ENCODE measurements at places on chromosomes 1 and 21.

GRCh38 chr21:36079671-36080070, 9.8 kb downstream of the CBR1 start:
- DNase-seq = no peak

GRCh38 chr1:115677182-115677555, 35.4 kb downstream of the VANGL1 start:
- DNase-seq = no peak

GRCh38 chr1:87121711-87122163, 206.9 kb upstream of the LMO4 start:
- DNase-seq = no peak

DNA sequence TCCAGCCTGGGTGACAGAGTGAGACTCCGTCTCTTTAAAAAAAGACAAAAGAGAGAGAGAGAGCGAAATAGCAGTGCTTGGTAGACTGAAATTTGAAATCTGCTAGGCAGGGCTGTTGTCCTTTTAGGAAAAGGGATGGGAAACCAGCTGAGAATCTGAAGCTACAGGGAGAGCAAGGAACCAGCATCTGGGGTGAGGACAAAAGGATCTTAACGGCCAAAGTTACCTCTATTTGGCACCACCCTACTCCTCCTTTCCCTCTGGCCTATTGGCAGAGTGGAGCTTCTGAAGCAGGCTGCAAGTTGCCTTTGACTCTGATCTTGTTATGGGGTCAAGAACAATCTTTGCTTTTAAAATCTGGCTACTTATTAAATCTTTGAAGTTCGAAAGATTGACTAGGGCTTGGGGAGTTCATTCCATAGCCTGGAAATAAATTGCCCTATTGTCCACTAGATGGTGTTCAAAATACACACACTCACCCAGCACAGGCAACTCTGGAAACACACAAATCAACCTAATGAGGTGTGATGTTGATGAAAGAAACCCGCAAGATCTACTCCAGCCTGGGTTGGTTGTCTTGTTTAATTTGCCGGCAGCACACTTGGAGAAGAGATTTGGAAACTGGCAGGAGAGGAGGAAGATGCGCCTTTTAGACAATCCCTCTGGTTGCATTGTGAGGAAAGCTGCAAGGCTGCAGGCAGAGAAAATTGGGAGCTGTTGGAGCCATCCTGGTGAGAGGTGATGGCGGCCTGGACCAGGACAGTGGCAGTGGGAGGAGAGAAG, 16.5 kb upstream of the PARP1 start:
- DNase-seq = no peak

GRCh38 chr1:154968731-154969130, 1.8 kb downstream of the SHC1 start:
- DNase-seq = no peak

DNA sequence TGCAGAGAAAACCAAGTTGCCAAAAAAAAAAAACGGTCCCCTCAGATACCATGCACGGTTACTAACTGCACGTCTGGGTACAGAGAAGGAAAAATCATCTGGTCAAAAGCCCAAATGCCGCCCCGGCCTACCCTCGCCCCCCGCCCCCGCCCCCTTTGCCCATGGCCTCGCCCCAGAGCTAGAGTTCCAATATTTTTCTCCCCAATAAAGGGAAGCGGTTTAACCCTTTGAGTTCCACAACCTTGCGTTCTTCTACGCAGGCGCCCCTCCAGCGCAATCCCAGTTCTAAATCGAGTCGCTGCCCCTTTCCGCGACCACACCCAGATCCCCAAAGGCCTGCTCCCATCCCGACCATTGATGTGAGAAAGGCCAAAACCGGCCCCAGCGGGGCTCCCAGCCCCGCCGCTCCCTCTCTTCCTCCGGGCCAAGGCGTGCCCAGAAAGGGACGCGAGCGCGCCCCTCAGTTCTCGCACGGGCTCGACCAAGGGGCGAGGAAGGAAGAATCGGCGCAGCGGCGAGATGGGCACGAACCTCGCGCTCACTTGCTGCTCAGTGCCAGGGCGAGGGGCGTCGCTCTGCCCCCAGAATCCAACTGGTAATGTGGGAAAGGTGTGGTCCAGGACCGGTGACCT, 797 bp downstream of the WDR47 start:
- DNase-seq = peak; percentile 52

DNA sequence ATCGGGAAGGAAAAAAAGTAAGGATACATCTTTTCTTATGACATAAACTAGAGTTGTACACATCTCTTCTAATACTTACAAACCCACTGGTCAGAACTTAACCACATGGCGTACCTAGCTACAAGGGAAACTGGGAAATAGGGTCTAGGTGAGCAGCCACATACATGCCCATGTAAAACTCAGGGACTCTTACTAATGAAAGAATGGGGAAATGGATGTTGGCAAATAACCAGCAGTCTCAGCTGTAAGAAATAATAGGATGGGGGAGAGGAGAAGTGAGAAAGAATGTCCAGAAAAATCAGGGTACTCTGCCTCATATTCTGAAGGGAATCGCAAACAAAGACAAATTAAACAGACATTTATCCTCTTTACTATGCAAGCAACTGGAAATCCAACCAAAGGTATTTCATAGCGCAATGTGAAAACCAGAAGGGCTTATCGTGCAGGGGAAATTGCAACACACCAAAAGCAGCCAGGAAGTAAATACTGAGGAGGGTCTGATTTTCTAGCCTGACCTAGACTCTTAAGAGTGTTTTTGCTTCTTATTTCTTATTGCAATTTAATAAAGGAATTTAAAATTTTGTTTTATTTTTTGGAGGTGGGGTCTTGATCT, 17.5 kb downstream of the GTF2B start:
- no peak for DNase-seq

DNA sequence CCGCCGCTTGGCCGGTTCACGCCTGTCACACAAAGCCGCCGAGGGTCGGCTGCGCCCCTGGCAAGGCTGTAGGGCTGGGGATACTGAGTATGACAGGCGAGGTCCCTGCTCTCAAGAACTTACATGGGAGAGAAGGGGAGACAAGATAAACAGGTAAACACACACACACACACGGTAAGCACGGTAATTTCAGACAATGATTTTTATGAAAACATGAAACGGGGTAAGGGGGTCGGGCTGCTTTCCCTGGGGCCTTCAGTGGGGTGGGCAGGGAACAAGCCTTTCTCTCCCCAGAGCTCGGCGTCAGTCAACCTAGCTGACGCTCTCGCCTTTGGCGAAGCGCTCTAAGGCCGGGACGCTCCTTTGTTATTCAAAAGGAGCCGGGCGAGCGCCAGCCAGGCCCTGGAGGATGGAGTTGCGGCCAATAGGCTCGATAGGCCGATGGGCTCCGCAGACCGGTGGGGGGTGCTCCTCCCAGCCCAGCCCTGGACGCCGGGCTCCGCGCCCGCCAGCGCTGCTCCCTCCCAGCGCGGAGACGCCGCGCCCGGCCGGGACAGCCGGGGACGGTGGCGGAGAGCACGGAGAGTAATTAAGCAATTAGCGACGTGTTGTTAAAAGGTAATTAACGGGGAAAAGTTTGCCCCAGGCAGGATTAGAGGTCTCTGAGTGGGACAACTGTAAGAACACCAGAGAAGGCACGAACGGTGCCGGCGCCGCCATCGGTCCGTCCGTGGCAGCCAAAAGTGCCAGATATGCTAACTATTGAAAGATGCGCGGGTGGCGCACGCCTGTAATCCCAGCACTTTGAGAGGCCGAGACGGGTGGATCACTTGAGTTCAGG, 950 bp upstream of the INKA2 start:
- no peak for DNase-seq

DNA sequence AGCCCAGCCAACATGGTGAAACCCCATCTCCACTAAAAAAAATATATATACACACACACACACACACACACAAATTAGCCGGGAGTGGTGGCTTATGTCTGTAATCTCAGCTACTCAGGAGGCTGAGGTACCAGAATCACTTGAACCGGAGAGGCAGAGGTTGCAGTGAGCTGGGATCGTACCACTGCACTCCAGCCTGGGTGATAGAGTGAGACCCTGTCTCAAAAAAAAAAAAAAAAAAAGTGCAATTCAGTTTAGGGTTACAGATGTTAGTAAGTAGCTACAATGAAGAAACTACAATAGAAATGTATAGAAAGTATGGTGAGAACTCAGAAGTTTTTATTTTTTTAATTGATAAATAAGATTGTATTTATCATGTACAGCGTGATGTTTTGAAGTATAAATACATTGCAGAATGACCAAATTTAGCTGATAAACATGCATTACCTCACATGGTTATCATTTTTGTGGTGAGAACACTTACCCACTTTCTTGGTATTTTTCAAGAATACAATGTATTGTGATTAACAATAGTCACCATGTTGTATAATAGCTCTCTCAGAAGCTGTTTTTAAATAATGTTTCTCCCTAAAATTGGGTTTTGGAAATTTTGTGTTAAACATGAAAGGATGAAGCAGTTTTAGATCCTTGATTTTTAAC, 17.9 kb downstream of the KDM1A start:
- no peak for DNase-seq

DNA sequence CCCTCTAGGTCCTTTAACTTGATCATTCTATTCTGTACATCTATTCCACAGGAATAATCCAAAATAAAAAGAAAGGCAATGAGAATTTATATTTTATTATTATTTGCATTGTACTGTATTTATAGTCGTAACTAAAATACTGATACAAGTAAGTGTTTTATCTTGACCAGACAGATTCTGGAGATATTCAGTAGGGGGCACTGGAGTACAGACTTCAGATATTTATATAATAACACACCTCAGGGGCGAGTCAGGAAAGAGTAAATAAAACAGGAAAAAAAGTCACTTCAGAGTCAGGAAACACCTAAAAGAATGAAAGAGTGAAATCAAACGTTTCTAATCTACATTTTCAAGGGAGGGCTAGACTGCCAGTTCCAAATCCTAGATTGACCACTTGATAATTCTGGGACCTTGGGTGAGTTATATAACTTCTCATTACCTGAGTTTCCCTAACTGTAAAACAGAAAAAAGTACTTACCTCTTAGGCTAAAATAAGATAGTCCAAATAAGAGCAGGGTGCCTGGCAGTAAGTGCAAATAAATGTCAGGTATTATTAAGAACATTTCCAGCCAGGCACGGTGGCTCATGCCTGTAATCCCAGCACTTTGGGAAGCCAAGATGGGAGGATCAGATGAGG, 31.1 kb upstream of the MTF1 start:
- DNase-seq = peak; percentile 33

DNA sequence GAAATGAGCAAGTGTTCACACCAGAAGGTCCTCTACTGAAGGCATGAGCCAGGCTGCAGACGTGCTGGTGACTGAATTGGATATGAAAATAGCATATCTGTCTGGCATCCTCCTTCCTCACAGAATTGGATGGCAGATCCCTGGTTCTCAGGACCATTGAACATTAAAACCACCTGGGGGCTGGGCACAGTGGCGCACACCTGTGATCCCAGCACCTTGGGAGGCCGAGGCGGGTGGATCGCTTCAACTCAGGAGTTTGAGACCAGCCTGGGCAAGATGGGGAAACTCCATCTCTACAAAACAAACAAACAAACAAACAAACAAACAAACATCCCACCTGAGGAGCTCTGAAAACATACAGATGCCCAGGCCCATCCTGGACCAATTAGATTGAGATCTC, 23.4 kb downstream of the TEX35 start:
- no peak for DNase-seq

DNA sequence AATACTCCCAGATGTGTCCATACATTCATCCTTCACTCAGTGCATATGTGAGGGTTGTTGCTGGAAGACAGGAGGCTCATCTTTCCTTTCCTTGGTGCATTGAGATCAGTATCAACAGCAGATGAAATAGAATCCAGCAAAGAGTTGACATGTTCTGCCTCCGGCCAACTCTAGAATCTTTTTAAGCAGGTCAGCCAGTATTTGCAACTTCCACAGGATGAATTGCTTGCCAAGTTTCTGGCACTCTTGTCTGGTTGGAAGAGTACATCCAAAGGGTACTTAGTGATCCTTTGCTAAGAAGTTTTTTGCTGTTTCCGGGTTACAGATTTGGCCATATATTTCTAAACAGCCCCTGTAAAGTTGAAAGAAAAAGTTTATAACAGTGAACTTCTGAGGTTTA, 21.1 kb downstream of the SYNC start:
- no peak for DNase-seq

DNA sequence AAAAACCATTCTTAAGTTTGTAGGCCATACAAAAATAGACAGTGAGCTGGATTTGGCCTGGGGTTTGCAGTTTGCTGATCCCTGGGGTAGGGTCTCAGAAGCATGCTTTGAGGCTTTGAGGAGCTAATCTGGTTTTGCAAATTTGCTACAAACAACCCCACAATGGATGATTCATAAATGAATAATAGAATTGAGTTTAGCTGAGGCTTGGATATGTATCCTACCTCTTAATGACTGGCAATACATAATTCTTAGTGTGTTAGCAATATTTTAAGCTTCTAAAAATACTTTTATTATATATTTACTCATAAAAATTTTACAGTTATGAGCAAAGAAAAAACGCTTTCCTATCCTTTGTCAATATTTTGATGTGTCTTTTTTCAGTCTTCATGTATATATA, 50.6 kb downstream of the ROR1 start:
- DNase-seq = no peak

- no peak for DNase-seq
Measured at GRCh38 chr1:208631092-208631491, 386.9 kb upstream of the PLXNA2 start.

DNA sequence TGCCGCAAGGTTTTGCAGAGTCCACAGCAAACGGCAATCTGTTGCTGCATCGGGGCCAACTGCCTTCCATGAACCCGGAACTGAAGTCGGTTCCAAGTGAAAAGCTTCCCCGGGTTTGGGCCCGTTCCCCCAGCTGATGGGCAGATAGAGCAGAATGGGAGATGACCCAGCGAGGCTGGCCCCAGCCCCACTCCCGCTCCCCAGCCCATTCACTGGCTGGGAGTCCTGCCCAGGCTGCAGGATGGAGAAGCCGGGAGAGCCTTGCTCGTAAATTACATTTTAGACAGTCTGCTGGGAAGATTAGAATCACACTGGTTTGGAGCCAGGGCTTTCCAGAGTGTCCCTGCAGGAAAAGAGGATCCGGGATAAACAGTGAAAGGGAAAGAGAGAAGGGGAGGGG, 31.6 kb upstream of the PAX7 start:
- DNase-seq = no peak

GRCh38 chr1:84156210-84156621, 12.1 kb downstream of the PRKACB start:
- DNase-seq = no peak

GRCh38 chr1:116726872-116727820, 27.1 kb upstream of the CD2 start:
- DNase-seq = no peak

DNA sequence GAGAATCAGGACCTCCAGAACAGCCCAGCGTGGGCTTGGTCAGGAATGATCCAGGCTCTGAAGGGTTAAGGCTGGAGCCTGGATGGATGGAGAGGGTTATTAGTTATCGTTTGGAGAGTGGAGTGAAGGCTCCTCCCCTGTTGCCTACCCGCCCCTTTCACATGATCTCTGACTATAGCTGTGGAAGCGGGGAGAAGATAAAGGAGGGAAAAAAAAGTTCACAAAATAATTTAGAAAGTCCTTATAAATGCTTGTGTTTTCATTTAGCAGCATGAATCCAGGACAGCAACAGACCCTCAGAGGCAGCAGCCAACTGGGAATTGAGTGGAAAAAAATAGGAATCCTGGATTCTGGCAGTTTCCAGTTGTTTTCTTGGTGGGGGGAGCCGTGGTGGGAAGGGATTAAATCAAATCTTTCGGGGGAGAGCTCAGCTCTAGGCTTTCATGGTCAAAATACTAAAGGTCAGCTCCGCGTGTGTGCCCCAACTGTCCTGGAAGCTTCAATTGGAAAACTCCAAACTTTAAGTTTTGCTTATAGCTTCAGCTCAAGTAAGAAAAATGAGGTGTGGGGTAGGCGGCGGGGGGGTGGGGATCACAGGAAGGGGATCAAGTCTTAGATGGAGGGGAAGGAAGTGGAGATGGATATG, 595 bp upstream of the DDR2 start:
- no peak for DNase-seq

GRCh38 chr1:109993885-109994284, 9.3 kb downstream of the AHCYL1 start:
- DNase-seq = no peak
